OCI-LY7 (cell line): ENCODE measurements at places on chromosomes 7 and 10. TPM values are rescaled to one million over a fixed set of nuclear protein-coding genes. Genes with fewer than 3 reads are reported as not detected.

- DNase-seq, result no peak
Measured at GRCh38 chr10:3478153-3478552, 305.6 kb upstream of the PITRM1 start.

- no peak for DNase-seq
Measured at GRCh38 chr7:114218283-114218682, 196.3 kb upstream of the FOXP2 start.

DNA sequence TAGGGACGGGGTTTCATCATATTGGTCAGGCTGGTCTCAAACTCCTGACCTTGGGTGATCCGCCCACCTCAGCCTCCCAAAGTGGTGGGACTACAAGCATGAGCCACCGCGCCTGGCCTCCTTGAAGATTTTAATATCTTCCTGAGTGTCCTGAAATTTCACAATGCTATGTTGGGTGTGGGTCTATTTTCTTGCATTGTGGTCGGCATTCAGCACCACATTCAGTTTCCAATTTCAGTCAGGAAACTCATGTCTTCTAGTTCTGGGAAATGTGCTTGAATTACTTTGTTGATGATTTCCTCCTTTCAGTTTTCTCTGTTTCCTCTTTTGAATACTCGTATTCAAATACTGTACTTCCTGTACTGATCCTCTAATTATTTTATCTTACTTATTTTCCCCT lies 49.3 kb upstream of the IL6 start:
- DNase-seq, result peak; percentile 6

DNA sequence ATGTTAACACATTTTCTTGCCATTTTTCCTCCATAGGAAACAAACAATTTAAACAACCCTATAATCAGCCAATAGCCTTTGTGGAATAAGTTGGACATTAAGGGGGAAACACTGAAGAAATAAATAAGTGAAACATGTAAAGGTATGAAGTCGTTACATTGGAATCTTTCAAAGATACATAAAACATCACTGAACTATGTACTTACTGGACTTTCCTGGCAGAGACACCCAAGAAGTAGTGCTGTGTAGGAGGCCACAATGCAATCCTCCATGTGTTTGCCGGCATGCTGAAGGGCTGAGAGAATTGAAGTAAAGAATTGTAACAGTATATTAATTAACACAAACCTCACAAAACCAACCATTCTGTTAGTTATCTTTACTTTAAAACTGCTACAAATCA lies 76.5 kb upstream of the GRID1 start:
- no peak for DNase-seq

The KLF14 gene
- total RNA-seq, result not detected in 2 replicates

The TRIM50 gene
- total RNA-seq, result 0.40 TPM in 1 of 2 replicates, not detected in the other

The LIPJ gene
- not detected in 2 replicates for total RNA-seq
